H54 (cell line): ENCODE measurements at places on chromosomes 3 and 15.

DNA sequence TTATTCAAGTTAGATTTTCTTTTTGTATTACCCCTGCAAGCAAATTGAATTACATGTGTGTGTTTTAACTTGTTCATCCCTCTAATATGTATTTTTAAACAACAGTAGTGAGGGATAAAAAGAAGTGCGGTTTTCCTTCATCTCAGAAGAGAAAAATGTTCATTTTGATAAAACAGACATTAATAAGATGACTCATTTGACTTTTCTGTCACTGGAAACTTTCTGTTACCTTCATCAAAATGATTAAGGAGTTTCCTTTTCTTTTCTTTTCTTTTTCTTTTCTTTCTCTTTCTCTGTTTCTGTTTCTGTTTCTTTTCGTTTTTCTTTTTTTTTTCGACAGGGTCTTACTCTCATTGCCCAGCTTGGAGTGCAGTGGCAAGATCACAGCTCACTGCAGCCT is 53.0 kb downstream of the ECT2 start:
- no peak for DNase-seq

GRCh38 chr3:150243466-150243865 is 164.6 kb upstream of the TSC22D2 start:
- DNase-seq = no peak

DNA sequence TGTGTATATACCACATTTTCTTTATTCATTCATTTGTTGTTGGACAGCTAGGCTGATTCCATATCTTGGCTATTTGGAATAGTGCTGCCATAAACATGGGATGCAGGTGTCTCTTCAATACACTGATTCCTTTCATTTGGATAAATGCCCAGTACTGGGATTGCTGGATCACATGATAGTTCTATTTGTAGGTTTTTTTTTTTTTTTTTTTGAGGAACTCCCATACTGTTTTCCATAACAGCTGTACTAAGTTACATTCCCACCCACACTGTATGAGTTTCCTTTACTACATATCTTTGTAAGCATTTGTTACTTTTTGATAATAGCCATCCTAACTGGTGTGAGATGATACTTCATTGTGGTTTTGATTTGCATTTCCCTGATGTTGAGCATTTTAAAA is 437.7 kb downstream of the DIPK2A start:
- no peak for DNase-seq

DNA sequence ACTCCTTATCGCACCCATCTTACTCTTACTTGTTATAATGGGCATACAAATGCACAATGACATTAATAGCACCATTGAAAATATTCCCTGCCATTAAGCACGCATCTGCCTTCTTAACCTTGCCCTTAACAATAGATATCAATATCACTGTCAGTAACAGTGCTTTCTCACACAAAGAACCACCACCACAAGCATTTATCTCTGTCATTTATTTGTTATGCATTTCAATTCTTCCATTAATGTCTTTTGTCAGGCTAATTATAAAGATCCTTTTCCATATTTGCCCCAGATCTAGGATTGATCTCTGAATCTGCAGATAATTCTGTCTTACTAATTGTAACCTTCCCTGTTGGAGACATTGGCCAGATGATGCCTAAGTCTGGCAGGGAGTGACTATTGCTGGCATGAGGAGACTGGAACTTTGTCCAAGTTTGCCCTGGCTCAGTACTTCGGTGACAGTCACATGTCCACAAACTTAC is 419.6 kb upstream of the TGFBR2 start:
- DNase-seq = no peak

DNA sequence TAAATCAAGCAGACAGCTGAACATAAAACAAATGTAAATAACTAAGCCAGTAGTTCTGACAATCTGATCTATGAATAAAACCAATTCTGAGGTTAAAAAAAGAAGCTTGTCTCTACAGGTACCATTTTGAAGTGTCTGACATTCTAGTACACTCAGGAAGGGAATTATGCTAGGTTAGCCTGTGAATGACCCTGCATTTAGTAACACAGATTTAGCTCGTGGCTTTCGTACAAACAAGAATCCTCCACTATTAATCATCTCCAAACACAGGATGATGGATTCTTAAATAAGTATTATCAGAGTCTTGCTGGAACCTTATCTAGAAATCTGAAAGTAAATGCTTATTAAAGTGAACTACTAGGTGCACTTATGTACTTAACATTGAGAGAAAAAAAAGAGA is 1120.1 kb downstream of the ROBO1 start:
- DNase-seq = no peak

DNA sequence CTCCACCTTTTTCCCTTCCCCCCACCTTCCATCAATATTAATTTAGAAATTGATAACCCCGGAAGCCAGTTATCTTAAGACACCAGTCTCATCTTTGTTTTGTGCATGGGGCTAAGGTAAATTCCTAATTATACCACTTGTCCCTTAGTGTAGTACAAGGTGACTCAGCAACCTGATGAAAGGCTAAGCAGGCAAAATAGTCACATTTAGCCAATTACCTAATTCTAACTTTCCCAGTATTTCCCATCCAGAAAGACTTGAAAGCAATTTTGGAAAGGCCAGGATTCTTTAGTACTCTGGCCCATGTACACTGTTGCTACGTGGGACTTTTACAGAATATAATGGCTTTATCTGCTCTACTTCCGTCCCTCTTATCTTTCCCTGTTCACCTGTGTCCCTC is 72.6 kb downstream of the SETD5 start:
- DNase-seq = no peak

GRCh38 chr3:36688815-36689214 is 75.5 kb downstream of the DCLK3 start:
- DNase-seq = no peak

DNA sequence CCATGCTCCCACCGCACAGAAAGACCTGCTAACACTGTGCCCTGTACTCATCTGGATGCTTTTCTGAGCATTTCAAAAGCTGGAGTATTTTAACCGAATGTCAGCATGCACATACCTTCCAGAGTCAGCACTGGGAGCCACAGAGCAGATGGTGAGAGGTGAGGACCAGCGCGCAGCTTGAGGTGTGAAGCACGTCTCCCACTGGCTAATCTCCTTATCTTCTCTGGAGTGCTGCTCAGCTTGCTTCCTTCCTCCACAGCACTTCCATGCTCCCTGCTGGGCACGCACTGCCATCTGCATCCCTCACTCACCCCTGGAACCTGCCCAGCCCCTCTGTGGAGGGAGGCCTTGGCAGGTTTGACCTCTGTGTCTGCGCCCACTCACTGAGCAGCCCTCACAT is at the start of gene GNB5:
TSS of gene GNB5 (minus strand) at position 186 of the 400 bp plus-strand sequence. CDS start 6,716 bp downstream, outside the sequence.
- DNase-seq = no peak

DNA sequence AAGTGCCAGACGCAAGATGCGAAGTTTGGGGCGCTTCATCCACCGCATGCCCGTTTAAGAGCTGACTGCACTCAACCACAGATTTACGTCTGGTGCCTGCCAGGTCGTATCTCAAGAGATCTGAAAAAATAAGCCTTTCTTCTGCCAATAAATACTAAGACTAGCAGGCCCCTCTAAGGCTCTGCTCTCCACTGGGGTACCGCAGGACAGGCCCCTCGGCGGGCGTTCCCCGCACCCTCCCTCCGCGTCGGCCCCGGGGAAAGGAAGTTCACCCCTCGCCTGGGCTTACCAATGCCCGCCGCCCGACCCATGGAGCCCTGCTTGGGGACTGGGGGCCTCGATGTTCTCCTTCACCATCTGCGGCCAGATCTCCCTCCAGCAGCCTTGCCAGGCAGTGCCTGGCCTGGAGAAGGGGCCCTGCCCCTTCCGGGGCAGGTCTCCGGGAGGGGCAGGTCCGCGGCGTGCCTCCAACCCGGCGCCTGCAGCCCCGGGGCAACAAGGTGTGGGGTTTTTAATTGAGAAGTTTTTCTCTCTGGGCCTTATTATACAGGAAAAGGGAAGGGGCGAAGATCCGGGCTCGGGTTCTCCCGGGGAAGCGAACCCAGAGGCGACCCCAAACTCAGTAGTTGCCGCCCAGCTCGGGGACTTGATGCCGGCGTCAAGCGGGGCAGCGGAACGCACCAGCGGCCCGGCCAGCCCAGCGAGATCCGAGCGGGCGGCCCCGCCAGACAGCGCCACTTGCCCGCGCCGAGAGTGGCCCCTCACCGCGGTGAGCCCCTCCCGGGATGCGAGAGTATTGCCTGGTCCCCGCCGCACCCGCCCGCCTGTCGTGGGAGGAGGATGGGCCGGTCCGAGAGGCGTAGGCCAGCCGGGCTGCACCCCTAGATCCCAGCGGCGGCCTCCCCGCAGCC is 735 bp downstream of the GOLGA8B start:
- DNase-seq = peak; percentile 59

DNA sequence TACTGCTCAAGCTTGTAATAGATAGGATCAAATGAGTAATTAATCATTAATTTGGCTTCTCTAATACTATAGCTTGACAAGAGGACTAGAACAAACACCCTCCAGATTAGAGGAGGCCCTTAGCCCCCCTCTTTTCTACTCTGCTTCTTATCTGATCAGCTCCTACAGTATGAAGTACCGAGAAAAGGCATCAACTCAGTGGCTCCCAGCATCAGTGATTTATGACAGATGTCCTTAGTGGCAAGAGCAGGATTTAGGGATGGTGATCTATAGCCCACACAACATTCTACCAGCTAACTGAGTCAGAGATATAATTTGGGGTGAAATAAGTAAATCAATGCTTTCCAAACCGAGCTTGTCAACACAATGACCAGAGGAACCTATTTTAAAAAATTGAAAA is 541.1 kb downstream of the NLGN1 start:
- DNase-seq = no peak

DNA sequence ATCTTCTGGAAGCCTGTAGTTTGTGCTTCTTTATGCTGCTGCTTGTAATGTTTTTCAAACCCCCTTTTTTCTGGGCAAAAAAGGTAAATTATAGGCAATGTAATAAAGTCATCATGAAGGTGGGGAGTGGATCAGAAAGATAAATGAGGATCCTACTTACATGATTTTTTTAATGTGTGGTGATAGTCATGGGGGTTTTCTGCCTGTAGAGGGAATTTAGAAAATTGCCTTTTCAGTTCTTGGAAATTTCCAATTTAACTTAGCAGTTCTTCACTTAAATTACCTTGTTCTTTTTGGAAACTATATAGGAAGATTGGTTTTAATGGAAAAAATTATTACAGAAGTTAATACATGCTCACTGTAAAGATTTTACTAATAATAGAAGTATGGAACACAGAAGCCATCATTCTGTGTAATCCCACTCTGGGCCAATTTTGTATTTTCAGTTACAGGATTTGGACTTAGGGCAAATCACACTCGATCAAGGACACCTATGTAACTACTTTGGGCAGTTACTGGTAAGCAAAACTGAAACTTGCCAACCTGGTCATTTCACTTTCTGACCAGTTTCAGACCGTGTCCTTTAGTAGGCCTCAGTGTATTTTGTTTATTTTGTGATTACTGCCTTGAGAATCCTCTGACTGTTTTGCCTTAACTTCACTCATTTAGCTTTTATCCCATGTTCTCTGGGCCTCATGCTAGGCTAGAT is 10.5 kb upstream of the SCAANT1 start:
- DNase-seq = no peak

DNA sequence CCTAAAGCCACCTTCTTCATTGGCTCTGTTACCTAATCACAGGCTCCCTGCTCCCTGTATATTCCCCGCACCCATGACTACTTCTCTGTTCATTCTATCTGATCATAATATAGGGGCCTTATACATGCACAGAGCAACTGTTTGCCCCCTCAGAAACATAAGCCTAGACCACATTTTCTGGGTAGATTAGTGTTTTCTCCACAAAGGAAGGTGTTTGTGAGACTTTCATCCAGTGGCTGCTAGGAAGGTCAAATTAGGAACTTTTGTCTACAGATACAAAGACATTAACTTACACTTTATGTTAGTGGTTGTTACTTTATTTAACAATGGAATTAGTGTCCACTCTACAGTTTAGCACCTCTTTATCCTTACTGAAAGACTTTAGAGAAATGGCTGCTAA is 174.9 kb downstream of the GHSR start:
- no peak for DNase-seq

DNA sequence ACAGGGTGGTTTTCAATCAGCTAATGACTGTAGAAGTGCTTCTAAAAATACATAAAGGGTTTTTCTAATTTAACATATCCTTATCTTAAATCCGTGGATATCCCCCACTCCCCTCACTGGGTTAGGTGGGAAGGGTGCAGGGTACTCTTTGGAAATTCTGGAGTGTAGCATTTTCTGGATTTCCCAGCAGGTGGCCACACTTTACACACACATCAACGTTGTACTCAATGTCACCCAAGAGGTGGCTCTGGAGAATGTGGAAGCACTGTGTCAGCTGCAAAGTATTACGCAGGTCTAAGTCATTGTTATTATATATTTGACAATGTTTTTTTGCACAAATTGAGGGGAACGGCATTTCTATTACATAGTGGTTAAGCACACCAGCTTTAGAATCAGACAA is 168.8 kb downstream of the CHDH start:
- no peak for DNase-seq

GRCh38 chr3:172177803-172178316 is 138.5 kb downstream of the FNDC3B start:
- DNase-seq = no peak

DNA sequence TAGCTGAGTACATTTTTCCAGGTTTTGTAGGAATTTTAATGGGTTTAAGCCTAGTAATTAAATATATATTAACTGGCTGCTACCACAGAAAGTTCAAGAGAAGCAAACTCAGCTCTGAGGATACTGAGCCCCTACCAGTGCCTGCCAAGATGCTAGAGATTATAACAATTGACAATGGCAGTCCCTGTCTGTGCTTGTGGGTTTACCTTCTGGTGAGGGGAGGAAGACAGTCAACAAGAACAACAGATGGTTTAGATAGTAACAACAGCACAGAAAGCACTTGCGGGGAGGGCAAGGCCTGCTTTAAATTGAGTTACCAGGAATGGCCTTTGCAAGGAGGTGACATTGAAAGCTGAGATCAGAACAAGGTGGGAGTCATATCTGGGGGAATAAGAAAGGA is 56.6 kb upstream of the ARHGEF3 start:
- DNase-seq = no peak

GRCh38 chr15:75732809-75733451 is 20.3 kb upstream of the CSPG4 start:
- no peak for DNase-seq

- DNase-seq = no peak
These were observed 31.7 kb upstream of the CEMIP start for GRCh38 chr15:80747317-80748053.

DNA sequence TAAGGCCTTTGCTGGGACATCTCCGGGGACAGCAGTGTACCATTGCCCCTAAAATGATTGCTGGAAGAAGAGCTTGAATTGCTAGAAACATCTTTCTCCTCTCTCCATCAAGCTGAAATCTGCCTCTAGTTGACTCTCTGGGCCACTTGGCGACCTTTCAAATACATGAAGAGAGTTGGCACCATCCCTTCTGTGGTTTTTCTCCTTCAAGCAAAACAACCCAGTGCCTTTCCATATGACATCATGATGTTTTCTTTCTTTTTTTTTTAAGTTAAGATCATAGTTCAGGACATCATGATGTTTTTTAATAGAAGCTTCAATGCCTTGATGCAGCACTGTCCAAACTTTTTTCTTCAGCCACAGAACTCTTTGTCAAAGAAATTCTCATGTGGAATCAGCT is 144.0 kb upstream of the PTPRG start:
- no peak for DNase-seq

- no peak for DNase-seq
These were observed 50.4 kb downstream of the CCR4 start for GRCh38 chr3:33001889-33002288.
